ENCODE measurements at places on chromosomes 4 and X.

DNA sequence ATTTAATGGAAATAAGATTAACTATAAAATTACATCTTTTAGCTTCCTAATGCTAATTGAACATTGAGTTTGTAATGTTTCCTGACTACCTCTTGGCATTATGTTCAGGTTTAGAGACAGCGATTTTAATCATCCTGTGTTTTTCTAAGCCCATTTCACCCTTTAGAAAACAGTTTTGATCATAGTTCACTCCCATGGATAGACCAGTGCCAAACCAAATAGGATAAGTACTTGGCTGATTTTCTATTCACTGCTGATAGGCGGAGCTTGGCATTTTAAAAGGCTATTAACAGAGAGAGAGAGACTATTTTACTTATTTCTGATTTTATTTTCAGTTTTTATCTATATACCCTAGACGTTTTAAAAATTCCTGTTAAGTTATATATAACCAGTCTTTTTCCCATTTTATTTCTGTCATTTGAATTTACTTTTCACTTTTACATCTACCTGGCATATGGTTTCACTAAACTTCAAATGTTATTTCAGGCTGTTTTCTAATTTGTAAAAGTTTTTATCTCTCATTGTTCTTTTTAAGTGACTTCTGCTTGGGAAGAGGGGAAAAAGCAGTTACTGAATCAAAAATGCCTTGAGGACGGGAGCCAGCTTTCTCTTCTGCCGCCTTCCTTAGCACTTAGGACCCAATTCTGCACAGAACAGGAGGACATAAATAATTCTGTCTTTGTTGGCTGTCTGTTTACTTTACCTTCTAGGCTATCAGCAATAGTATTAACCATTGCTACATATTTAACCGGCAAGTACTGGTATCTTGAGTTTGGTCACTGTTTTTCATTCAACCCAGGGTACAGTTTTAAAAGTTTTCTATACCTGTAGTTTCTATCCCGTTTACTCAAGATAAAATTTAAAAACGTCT, 46.4 kb downstream of the SGMS2 start:
- DNase-seq = no peak

DNA sequence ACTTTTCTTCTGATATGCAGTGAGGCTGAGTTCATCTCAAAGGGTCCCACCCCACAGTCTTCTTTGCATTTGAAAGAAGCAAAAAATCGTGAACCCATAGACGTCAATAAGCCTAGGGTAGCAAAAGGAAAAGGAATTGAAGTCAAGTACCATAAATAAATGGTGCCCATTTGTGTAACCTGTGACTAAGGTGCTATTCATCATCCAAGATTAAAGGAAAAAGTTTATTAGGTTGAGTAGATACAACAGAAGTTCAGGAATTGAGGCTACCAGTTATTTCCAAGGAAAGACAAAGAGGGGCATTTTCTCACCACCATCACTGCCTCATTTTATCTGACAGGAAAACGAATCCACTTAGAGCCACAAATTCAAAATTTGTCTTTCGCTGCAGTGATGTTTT, 18.8 kb upstream of the GRSF1 start:
- DNase-seq = no peak

- DNase-seq = no peak
Observed at GRCh38 chrX:78958419-78959116, 13.4 kb downstream of the P2RY10 start.

DNA sequence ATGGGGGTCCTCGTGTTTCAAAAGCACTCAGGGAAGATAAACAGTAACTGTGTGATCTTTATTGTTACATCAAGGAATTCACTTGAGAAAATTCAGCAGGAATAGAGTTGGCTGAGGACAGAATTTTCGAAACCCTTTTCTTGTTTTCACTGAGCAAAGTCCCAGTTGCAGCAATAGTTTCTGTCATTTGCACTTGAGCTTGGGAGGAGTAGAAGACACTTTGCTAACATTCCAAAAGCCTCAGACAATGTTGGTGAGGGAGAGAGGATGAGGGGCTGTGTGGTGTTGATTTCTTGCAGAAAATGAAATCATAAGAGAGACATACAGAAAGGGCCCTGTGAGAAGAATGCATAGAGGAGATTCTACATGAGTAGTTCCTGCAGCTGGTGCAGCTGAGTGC, 151.9 kb upstream of the DIPK2B start:
- DNase-seq = no peak

- no peak for DNase-seq
Observed at GRCh38 chrX:105168577-105168976, 51.9 kb downstream of the TEX13A start.

GRCh38 chrX:29477878-29478277, 737.5 kb upstream of the MAGEB2 start:
- no peak for DNase-seq

Measured in activated CD4-positive, alpha-beta T cell treated with anti-CD3 and anti-CD28 coated beads, Interleukin-2, amount 50 U/mL, for 16 hours (primary cell).